Activated naive CD4-positive, alpha-beta T cell treated with anti-CD3 and anti-CD28 coated beads for 36 hours (primary cell): ENCODE measurements at places on chromosomes 12 and 14. TPM values are rescaled to one million over a fixed set of nuclear protein-coding genes. Genes with fewer than 3 reads are reported as not detected.

The ANKRD33 gene
- total RNA-seq: not detected

The GSC gene
- not detected for total RNA-seq

The FLRT2 gene
- not detected for total RNA-seq

The MANSC4 gene
- not detected for total RNA-seq

The WASHC3 gene
- 25.6 TPM for total RNA-seq

The TAS2R42 gene
- total RNA-seq: not detected

The APOF gene
- total RNA-seq: not detected

The MMP19 gene
- 0.10 TPM for total RNA-seq

The PGAM5 gene
- 50.1 TPM for total RNA-seq

The CLEC6A gene
- total RNA-seq: not detected
